Left renal pelvis (tissue), 4 donors: ENCODE measurements at places on chromosomes 7 and 10. TPM values are rescaled to one million over a fixed set of nuclear protein-coding genes. Genes with fewer than 3 reads are reported as not detected.

TMEM236 gene
- polyA plus RNA-seq, result 0.50 TPM

ARMC3 gene
- polyA plus RNA-seq, result 12.7 TPM

PVRIG gene
- 5.3 TPM for polyA plus RNA-seq

GRCh38 chr7:34225193-34225592 lies 319.9 kb downstream of the BMPER start:
- DNase-seq, result no peak

DNA sequence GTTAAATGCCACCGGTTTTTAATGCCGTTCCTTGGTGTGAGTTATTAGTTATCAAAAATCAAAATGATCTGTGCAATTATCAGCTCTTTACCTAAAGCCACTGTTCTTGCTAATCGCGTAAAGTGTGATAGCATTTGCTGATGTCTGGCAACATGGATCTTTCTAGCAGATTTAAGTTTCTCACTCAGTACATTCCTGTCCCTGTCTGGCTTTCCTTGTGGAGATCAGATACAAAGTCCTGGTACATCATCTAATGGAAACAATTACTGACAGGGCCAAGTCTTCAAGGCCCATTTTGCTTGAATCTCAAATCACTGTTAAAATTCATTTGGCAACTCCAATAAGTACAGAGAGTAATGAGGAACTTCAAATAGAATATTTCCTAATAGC lies 755.7 kb downstream of the AUTS2 start:
- no peak for DNase-seq
